Hematopoietic multipotent progenitor cell treated with erythropoietin and hydrocortisone succinate and interleukin-3 and kit ligand, for 4 days (in vitro differentiated cells): ENCODE measurements at places on chromosomes 4 and X.

- no peak for DNase-seq
These were observed 1.0 kb upstream of the LPAR4 start for GRCh38 chrX:78746496-78746895.

GRCh38 chrX:8201896-8202331 lies 30.8 kb upstream of the VCX2 start:
- no peak for DNase-seq

DNA sequence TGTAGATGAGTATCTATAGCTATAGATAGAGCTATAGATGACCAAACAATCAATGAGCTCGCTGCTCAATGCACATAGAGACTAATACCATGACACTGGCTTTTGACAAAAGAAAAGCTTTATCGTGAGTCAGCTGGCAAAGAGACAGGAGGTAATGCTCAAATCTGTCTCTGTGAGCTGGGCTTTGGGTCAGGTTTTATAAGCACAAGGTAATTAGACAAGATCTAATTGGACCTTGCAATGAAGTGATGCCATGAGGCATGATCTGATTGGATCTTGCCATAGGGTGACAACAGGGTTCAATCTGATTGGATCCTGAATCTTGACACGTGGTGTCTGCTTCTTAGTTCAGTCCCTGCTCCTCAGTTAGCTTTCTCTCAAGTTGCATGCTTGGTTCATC lies 180.7 kb upstream of the MXRA5 start:
- no peak for DNase-seq

DNA sequence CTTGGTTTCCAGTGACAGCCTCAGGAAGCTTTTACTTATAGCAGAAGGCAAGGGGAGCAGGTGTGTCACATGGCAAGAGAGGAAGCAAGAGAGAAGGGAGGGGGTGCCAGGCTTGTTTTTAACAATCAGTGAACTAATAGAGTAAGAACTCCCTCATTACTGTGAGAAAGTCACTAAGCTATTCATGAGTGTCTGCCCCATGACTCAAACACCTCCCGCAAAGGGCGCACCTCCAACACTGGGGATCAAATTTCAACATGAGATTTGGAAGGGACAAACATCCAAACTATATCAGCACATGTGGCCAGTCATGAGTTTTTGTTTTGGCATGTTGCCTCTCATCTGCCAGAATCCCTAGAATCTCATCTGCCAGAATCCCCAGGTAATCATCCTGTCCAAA lies 183.5 kb upstream of the C1QTNF7 start:
- DNase-seq = no peak

DNA sequence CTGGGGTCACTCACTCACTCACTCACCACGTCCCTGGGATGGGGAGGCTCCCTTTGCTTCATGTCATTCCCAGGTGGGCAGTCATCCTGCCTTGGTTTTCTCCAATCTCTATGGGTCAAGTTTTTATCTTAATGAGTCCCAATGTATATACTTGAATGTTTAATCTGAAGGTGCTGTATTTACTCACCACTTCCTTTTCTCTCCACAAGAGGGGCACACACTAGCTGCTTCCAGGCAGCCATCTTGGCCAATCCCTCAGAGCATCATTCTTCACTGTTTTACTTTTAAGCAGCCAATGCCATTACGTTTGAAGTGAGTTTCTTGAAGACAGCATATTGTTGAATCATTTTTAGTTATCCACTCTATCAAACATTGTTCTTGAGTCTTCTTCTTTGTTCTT lies 153.4 kb upstream of the ARSJ start:
- peak; percentile 30 for DNase-seq

GRCh38 chr4:115332078-115332477 lies 218.7 kb upstream of the NDST4 start:
- no peak for DNase-seq

- DNase-seq = peak; percentile 21
These were observed 17.2 kb upstream of the ADGRL3 start for GRCh38 chr4:61182915-61183314.
